ENCODE measurements at places on chromosomes 12 and 14.

DNA sequence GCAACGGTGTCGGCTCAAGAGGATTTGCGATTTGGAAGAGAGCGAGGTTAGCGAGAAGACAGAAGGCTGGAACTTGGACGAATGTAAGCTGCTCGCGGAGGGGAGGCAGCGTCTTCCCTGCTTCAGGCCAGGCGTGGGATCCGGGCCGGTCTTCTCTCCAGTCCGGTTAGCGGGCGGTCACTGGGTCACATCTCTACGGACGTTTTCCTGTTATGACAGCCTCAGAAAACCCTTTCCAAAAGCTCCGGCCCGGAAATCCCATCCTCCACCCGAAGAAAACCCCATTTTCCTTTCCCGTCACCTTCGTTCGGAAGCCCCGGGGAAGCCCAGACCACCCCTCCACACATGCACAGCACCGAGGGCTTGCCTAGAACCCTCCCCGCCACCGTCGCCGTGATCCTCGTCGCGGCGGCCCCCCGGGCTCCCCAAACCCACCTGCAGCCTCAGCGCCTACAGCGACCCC is 268 bp downstream of the NDUFB1 start:
- no peak for DNase-seq

DNA sequence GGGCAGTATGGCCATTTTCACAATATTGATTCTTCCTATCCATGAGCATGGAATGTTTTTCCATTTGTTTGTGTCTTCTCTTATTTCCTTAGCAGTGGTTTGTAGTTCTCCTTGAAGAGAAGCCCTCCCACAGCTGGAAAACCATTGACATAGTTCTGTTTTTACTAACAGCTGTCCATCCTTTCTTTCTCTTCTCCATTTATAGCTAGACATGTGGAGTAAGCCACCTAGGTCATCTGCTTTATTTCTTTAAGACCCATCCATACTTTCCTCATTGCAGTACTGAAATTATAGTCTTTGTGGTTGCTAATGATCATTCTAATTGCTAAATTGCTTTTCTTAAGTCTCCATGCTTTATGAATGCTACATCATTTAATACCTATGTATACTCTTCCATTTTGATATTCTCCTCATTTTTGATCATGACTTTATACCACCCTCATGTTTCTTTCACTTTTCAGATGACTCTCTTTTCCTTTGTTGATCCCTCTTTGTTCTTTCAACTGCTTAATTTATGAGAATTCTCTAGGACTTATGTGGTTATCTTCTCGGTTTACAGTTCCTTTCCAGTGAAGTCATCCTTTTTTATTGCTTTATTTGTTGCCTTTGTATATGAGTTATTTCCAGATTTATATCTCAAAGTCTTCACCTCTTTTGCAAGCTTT is 114.2 kb downstream of the PCNX1 start:
- no peak for DNase-seq

DNA sequence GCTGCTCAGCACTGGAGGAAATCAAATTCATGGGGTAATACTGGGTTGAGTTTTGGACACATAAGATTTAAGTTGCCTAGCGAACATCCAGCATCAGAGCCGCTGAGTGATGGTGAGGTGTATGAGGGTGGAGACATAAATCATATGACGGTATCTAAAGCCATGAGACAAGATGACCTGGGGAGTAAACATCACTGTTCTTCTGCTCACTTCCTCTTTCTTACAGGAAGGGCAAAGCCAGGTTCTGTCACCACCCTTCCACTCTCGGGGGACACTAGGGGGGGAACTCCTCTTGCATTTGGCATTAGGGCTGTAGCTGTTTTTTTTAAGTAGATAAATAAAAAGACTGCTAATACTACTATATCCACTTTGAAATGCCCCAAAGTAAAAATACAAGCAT is 24.0 kb downstream of the PRDM4 start:
- no peak for DNase-seq

DNA sequence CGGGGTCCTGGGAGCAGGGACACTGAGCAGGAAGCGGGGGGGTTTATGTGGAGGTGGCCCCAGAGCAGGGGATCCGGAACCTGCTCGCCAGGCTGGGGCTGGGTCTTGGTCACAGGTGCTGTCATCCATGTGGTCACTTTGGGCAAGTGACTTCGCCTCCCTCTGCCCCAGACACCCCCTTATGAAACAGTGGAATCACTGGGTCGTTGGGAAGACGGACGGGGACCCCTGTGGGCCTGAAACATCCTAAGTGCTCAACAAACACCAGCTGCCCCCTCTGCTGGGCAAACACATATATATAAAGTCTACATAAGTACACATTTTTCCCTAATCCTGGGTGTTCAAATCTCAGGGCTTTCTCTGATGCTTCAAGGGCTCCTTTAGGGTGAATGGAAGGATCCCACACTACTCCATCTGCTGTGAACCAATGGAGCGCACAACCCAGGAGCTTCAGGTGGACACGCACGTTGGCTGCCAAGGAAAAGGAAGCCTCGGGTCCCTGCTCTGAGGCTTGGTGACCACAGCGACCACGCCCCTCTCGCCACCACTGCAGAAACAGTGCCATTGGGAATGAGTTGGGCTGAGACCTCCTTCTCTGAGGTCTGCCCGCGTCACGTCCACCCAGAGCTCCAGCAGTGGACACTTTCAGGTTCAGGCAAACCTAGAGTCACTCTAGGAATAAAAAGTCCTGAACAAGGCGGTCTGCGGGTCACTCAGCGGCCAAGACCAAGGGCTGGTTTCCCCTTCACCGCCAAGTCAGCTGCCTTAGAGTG is 54.6 kb downstream of the CDC42BPB start:
- no peak for DNase-seq

DNA sequence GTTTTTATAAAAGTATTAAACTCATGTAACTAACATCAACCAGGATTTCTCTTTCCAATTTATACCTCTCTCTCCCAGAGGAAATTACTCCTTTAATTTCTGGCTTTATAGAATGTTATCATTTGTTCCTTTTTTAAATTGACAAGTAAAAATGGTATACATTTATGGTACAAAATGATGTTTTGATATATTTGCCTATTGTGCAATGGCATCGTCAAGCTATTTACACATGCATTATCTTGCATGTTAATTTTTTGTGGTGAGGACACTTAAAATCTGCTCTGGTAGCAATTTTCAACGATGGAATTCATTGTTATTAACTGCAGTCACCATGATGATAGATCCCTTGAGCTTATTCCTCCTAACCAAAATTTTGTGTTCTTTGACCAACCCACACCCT is 149.0 kb upstream of the NAV3 start:
- DNase-seq = no peak

All from T follicular helper cell (primary cell).